ENCODE measurements at places on chromosomes 1 and 21.

GRCh38 chr1:48743480-48743879 is 33.2 kb downstream of the BEND5 start:
- DNase-seq, result no peak

DNA sequence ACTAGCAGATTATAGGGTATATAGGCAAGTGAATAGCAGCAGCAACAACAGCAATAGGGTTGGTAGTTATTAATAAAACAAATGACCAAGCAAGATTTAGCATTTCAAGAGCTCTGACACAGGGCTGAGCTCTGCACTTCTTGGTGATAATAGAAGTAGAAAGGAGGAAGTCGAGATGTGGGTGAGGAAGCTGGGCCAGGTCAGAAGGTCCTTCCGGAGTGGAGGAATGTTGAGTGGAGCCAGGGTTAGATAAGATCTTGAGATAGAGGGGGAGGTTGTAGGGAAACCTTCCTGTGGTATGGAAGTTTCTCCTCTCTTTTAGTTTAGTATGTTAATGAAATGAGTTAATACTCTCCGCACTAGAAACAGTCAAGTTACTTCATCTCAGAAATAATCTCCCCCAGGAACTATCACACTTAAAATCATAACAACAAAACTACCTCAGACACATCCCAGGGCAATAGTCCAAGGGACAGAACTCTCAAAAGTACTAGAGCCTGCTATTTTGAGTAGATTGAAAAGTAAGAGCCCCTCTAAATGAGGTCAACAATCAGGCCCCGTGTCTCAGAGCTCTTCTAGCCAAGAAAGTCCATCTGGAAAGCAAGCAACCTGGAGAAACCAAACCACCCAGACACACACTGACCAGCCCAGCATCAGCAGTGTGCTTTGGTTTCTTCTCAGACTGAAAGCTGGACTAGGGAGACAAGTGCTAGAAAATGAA is 45.4 kb upstream of the ATP1B1 start:
- DNase-seq, result no peak

GRCh38 chr1:43007377-43008114 is 48.9 kb upstream of the SLC2A1 start:
- no peak for DNase-seq

GRCh38 chr1:208497866-208498541 is 253.8 kb upstream of the PLXNA2 start:
- no peak for DNase-seq

- no peak for DNase-seq
Observed at GRCh38 chr1:228347181-228347580, 59.5 kb downstream of the TRIM11 start.

- no peak for DNase-seq
Observed at GRCh38 chr1:16605532-16606505, 7.5 kb downstream of the NBPF1 start.

DNA sequence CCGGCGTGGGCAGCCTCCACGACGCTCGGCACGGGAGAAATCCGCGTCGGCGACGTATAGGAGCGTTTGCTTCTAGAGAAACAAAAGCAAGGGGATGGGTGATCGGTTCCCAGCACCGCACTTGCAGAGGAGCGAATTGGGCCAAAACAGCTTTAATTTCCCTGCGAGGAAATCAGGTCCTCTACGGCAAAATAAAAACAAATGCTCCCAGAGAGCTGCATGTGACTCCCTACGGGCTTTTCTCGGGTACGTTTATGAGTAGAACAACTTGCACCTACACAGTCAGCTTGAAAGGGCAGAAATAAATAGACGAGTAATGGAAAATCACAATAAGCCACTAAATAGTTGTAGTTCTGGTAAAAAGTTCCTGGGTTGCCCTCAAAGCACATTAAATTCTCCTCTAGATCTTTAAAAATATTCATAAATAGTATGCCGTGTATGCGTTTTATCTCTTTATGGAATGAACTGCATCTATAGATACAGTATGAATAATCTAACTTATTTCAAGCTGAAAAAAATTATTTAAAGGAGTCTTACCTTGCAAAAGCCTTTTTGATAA is 1.2 kb downstream of the NHLH2 start:
- no peak for DNase-seq

- no peak for DNase-seq
Observed at GRCh38 chr1:165265196-165265838, 91.2 kb downstream of the LMX1A start.

DNA sequence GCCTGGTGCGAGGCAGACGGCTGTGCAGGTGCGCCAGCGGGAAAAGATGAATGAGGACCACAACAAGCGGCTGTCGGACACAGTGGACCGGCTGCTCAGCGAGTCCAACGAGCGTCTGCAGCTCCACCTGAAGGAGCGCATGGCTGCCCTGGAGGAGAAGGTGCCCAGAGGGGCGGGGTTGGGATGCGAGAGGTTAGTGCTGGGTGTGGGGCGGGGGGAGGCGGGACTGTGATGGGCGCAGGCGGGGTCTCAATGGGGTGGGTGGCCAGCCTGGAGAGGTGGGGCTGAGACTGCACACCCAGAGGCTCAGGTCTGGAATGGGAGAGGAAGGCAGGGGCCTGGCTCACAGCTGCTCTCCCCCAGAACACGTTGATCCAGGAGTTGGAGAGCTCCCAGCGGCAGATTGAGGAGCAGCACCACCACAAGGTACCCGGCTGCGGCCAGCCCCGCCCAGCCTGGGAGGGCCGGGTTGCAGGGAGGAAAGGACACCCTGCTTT is 22.3 kb downstream of the PPFIA4 start:
- no peak for DNase-seq

DNA sequence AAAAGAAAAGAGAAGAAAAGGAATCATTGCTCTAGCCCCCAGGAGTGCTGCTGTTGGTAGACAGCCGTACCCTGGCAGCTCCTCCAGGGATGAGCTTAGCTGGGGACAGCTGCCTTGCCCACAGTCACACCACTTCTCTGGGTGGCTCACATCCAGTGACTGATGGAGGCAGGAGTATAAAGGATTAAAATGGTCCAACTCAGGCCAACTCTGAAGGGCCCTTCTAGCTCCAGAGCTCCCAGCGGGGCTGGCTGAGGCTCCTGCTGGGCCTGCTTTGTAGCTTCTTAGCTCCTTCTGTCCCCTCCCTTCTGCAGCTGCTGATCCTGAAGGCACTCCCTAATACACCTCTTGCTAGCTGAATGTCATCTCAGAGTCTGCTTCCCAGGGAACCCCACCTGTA is 4.4 kb downstream of the CITED4 start:
- DNase-seq, result no peak

GRCh38 chr1:239123260-239123659 is 263.1 kb upstream of the CHRM3 start:
- DNase-seq, result no peak

Measured in NCI-H1417 treated with DMSO at 0.1 percent for 48 hours (cell line).